Right cardiac atrium (tissue), 5 donors: ENCODE measurements at places on chromosomes 6 and 20. TPM values are rescaled to one million over a fixed set of nuclear protein-coding genes. Genes with fewer than 3 reads are reported as not detected.

The ASCC3 gene
- 22.5 TPM for total RNA-seq

The PGC gene
- total RNA-seq = not detected

The PRL gene
- total RNA-seq = not detected

The EMILIN3 gene
- 4.8 TPM for total RNA-seq

The NRSN1 gene
- total RNA-seq = not detected

The OOEP gene
- total RNA-seq = 0.36 TPM

The CCN5 gene
- total RNA-seq = 99.6 TPM

The SMOC2 gene
- 10.9 TPM for total RNA-seq

The DDRGK1 gene
- total RNA-seq = 37.4 TPM

The UBD gene
- not detected for total RNA-seq

The FBXO30 gene
- 13.4 TPM for total RNA-seq

The SMLR1 gene
- not detected for total RNA-seq

The PRICKLE4 gene
- total RNA-seq = 2.2 TPM

The BPI gene
- total RNA-seq = 0.20 TPM

The PRR18 gene
- total RNA-seq = not detected

The GSTA3 gene
- total RNA-seq = not detected

The ADGB gene
- not detected for total RNA-seq

The UNC93A gene
- total RNA-seq = not detected

The CALHM4 gene
- 0.26 TPM for total RNA-seq

The KHDRBS2 gene
- not detected for total RNA-seq

The ARHGAP40 gene
- not detected for total RNA-seq

The TGM3 gene
- not detected for total RNA-seq

The CDH4 gene
- total RNA-seq = 0.39 TPM

The OR12D2 gene
- total RNA-seq = not detected

The SLC22A16 gene
- not detected for total RNA-seq

The TBX18 gene
- 9.1 TPM for total RNA-seq

The KIF3B gene
- 14.4 TPM for total RNA-seq

The C6orf141 gene
- 0.23 TPM for total RNA-seq

The SRSF12 gene
- 0.45 TPM for total RNA-seq

The RGS19 gene
- total RNA-seq = 8.0 TPM

The FANCE gene
- total RNA-seq = 3.4 TPM

The SNAP25 gene
- 1.9 TPM for total RNA-seq

The COL12A1 gene
- 8.1 TPM for total RNA-seq

The RARS2 gene
- total RNA-seq = 20.2 TPM

The LAMA2 gene
- total RNA-seq = 134 TPM

The BPIFB4 gene
- total RNA-seq = not detected

The CST5 gene
- not detected for total RNA-seq

The NKX2-4 gene
- total RNA-seq = not detected

The CD93 gene
- 43.7 TPM for total RNA-seq

The BPHL gene
- total RNA-seq = 9.8 TPM

The TLDC2 gene
- total RNA-seq = not detected

The SMIM26 gene
- 88.1 TPM for total RNA-seq

The CLDN20 gene
- not detected for total RNA-seq

The NHLRC1 gene
- 3.3 TPM for total RNA-seq

The PROKR2 gene
- not detected for total RNA-seq

The ZFAND3 gene
- total RNA-seq = 65.2 TPM

The GLP1R gene
- total RNA-seq = 6.1 TPM

The NKAIN2 gene
- total RNA-seq = 1.9 TPM

The FOXC1 gene
- total RNA-seq = 22.2 TPM

The CALHM6 gene
- total RNA-seq = 3.0 TPM

The BACH2 gene
- total RNA-seq = 1.1 TPM

The GGT7 gene
- total RNA-seq = 18.3 TPM

The HTR1E gene
- not detected for total RNA-seq
